ENCODE measurements at places on chromosomes 7 and 10.
A peak's percentile ranks its signal among the peaks of the same experiment; 100 is the strongest.

GRCh38 chr10:29649561-29650551 lies 15.1 kb upstream of the SVIL start:
- DNase-seq: no peak

DNA sequence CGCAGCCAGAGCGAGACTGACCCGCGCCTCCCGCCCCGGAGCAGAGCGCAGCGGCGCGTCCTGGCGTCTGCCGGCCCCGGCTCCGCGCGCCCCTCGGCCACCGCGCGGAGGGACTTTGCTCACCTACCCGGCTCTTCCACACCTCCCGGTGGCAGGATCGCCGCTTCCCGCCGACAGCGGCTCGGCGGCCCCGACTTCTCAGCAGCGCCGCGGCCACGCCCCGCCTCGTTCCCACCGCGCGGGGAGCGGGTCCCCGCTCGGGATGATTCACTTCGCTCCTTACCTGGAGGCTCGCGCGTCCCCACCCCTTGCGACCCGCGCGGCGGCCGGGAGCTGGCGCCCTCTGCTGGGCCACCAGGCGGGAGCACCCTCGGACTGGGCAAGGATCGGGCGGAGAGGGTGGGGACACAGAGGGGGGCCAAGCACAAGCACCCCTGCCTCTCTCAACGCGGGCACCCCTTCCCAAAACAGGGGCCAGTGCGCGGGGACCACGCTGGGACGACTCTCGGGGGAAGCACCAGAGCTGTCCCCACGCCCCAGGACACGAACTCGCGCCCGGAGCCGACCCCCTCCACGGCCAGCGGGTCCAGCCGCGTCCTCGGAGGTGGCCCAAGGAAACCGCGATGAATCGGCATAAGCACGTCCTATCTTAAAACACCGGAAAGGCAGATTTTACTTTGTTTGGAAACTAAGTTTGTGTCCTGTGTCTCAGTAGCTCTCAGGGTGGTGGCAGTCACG lies 101.0 kb upstream of the SVIL start:
- peak; percentile 47 for DNase-seq

GRCh38 chr7:111085356-111085755 lies 5.6 kb upstream of the LRRN3 start:
- DNase-seq: no peak

- no peak for DNase-seq
These were observed 12.2 kb downstream of the DOCK4 start for GRCh38 chr7:112193915-112194502.

- no peak for DNase-seq
These were observed 776 bp downstream of the TMEM184A start for GRCh38 chr7:1555046-1555812.

- DNase-seq: no peak
These were observed 189.2 kb downstream of the FAM107B start for GRCh38 chr10:14585287-14586193.

GRCh38 chr7:90383861-90384260 lies 19.4 kb upstream of the CLDN12 start:
- DNase-seq: no peak

DNA sequence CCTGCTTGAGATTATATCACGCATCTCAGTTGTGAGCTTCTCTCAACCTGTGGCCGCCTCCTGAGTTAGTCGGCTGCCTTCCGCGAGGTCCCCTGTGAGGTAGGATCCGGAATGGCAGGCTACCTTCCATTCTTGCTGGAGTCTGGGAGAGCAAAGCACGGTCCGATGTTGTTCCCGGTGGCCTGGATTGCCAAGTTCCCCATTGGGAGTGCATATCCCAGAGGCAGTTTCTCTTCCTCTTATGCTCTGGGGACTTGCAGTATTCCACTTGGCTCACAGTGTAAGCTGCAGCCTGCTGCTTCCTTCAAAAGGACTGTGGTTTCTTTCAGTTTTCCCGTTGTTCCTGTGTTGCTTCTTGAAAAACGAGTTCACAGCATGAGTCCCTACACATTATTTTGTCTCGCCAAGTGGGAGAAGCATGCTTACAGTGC lies 225.4 kb upstream of the ZWINT start:
- DNase-seq: peak; percentile 8

GRCh38 chr10:128306535-128306934 lies 180.3 kb upstream of the MKI67 start:
- DNase-seq: no peak

- no peak for DNase-seq
These were observed 813.0 kb downstream of the TYW1 start for GRCh38 chr7:67809586-67809985.

GRCh38 chr10:90936276-90936659 lies 15.4 kb upstream of the ANKRD1 start:
- DNase-seq: no peak

All from Ammon's horn (tissue), 1 donor.